Astrocyte of the hippocampus (primary cell): ENCODE measurements at places on chromosomes 1 and 21.

GRCh38 chr1:40245686-40246085, 2.1 kb upstream of the TMCO2 start:
- DNase-seq: no peak

- DNase-seq: no peak
Observed at GRCh38 chr21:26194811-26195251, 24.3 kb upstream of the APP start.

DNA sequence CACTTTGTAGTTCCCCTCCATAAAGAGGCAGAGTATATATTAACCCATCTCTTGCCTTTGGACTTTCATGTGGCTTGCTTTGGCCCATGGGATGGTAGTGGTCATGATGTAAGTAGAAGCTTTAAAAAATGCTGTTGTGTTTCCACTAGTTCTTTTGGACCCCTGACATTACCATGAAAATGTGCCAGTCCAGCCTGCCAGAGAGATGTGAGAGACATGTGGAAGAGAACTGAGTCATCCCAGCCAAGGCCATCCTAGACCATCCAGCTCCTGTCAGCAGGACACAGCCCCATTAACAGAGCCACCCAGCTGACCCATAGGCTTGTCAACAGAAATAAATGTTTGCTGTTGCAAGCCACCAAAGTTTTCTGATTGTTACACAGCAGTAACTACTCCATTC, 3.9 kb upstream of the CD101 start:
- no peak for DNase-seq

- DNase-seq: no peak
Observed at GRCh38 chr1:42960566-42961311, 2.1 kb upstream of the SLC2A1 start.
